ENCODE measurements at places on chromosomes 2 and 18. TPM values are rescaled to one million over a fixed set of nuclear protein-coding genes. Genes with fewer than 3 reads are reported as not detected.

The RAX gene
- not detected for total RNA-seq

The B3GNT7 gene
- 2.3 TPM for total RNA-seq

The C1QL2 gene
- 0.14 TPM for total RNA-seq

The MYO7B gene
- total RNA-seq: 0.13 TPM

The ABHD3 gene
- 24.2 TPM for total RNA-seq

The REG1B gene
- total RNA-seq: not detected

The CHST9 gene
- not detected for total RNA-seq

The RESP18 gene
- total RNA-seq: not detected

The PID1 gene
- total RNA-seq: 3.5 TPM

The ANKRD62 gene
- total RNA-seq: not detected

The ACTR1B gene
- total RNA-seq: 38.5 TPM

The CRYGA gene
- total RNA-seq: not detected

The ZNF532 gene
- total RNA-seq: 29.1 TPM

The CPLX4 gene
- not detected for total RNA-seq

The PROKR1 gene
- total RNA-seq: not detected

The DAPL1 gene
- not detected for total RNA-seq

The NBEAL1 gene
- 4.0 TPM for total RNA-seq

The CFAP210 gene
- 0.28 TPM for total RNA-seq

The LOXHD1 gene
- total RNA-seq: not detected

The BIRC6 gene
- total RNA-seq: 40.4 TPM

The ANKRD30B gene
- total RNA-seq: not detected

The MOCOS gene
- 3.8 TPM for total RNA-seq

The SLC19A3 gene
- total RNA-seq: 3.4 TPM

The ERICH2 gene
- total RNA-seq: not detected

The TMEM37 gene
- 1.6 TPM for total RNA-seq

The MC4R gene
- not detected for total RNA-seq

The EMX1 gene
- 0.07 TPM for total RNA-seq

The GALR1 gene
- not detected for total RNA-seq

The LIPG gene
- 0.10 TPM for total RNA-seq
